ENCODE measurements at places on chromosomes 7 and 10. TPM values are rescaled to one million over a fixed set of nuclear protein-coding genes. Genes with fewer than 3 reads are reported as not detected.

DNA sequence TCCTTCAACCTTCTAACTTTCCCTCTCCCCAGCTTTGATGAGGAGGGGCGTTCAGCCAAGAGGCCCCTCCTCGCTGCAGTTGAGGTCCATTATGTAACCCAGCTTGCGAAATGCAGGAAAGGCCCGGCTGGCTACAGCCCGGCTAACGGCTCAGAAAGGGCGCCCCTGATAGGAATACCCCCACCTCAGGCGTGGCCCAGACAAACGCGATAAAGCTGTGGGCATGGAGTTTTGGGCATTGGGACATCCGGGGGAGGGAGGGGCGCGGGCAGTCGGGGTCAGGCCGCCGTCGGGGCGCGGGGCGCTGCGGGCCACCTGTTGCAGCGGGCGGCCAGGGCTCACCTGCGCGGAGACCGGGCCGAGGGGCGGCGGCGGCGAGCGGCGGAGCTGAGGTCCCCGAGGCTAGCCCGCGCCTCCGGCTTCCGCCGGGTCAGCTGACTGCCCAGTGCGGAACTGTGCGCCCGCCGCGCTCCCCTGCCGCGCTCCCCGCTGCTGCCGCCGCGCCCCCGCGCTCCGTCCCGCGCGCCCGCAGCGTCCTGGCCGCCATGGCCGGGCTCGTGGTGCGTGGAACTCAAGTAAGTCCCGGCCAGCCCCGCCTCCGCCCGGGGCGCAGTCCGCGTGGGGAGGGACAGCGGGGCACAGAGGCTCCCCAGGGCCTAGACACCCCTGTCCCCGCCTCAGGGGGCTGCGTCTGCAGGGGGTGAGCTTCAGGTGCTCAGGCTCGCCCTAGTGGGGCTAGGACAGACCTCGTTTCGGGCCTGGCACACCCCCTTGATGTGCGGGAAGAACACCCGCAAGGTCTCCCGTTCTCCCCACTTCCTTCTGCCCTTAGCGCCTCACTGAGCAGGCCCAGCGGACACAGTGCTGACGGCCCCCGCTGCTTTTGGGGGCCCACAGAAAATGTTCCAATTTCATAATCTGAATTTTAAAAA, at the start of gene LRMDA:
TSS of gene LRMDA (plus strand) at position 445 of the 932 bp plus-strand sequence.
- H3K36me3 ChIP-seq: no peaks in the 10 kb centered on the region
- peaks cover 7% of the 10 kb centered on the region for H3K4me1 ChIP-seq
- no peak within 1 kb of the TSS for H3K4me3 ChIP-seq
- no peak within 1 kb of the TSS for H3K27ac ChIP-seq
- H3K27me3 ChIP-seq: peaks cover 53% of the 10 kb centered on the region

GRCh38 chr10:89783406-89783805, 82.0 kb downstream of the KIF20B start:
- H3K36me3 ChIP-seq: peaks cover 18% of the 10 kb centered on the region
- no peaks in the 10 kb centered on the region for H3K4me1 ChIP-seq
- no peak overlapping the region for H3K4me3 ChIP-seq

The IPMK gene
- total RNA-seq: 6.7 TPM

The MBL2 gene
- not detected for total RNA-seq

DNA sequence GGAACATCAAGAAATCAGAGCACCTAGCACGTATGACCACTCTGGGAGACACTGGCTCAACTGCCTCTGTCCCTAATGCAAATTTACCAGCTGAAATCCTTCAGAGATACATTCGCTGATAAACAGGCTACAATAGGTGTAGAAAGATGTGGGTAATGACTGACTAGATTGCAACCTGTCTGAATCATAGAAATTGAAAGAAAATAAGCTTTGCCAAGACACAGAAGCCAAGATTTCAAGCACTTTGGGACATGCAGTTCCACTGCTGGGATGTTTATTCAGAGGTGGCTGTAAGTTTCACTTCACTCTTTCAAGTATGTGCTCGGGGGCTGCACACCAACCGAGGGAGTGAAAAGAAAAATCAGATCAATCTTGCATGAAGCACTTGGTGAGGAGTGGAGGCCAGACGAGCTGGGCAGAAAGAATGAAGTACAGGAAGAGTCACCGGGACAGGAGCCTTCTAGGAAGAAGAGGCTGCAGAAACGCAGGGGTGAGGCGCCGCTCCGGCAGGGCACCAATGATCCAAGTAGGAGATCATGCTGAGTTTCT, 276.7 kb downstream of the PARD3 start:
- H3K27ac ChIP-seq: no peak overlapping the region
- no peaks in the 10 kb centered on the region for H3K36me3 ChIP-seq
- no peaks in the 10 kb centered on the region for H3K27me3 ChIP-seq
- peaks cover 15% of the 10 kb centered on the region for H3K4me1 ChIP-seq

- H3K27ac ChIP-seq: no peak overlapping the region
- no peaks in the 10 kb centered on the region for H3K36me3 ChIP-seq
- H3K4me1 ChIP-seq: peaks cover 2% of the 10 kb centered on the region
- no peak overlapping the region for H3K4me3 ChIP-seq
These were observed 5.8 kb downstream of the DKK1 start for GRCh38 chr10:52319926-52320325.

The ASIC3 gene
- 1.2 TPM for total RNA-seq

DNA sequence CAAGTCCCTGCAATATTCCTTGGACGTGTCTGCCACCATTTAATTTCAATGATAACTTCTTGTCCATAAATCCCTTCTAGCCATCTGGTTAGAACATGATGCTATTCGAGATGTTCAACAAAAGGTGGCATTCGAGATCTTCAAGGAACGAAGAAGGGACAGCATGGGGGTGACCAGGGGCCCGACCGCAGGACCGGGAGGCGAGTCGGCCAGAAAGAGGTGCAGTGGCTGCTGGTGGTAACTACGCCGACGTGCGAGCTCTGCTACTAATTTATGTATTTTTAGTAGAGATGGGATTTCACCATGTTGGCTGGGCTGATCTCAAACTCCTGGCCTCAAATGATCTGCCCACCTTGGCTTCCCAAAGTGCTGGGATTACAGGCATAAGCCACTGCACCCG, 4.7 kb downstream of the OPTN start:
- no peak for DNase-seq
- no peak overlapping the region for H3K27ac ChIP-seq
- peaks cover 24% of the 10 kb centered on the region for H3K4me1 ChIP-seq
- H3K4me3 ChIP-seq: no peak overlapping the region
- H3K36me3 ChIP-seq: peaks cover 24% of the 10 kb centered on the region

DNA sequence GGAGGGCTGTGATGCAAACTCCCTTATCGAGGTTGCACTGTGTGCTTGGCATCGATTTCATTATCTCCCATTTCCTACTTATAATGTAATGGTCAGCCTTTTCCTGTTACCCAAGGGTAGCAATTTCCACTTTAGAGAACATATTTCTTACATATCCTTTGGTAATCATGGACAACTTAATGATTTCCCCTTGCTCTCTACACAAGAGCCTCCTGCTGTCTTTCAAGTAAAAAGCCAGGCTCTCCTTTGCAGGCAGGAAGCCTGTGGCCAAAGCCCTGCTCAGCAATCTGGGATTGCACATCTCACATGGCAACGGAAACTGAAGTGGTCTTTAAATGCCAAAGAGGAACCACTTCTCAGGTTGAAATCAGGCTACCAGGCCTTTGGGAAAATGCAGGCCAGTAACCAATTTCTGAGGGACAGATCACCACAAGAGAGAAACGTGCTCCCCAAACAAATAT, 86.7 kb upstream of the IKZF1 start:
- DNase-seq: no peak
- H3K27ac ChIP-seq: no peak overlapping the region
- no peaks in the 10 kb centered on the region for H3K27me3 ChIP-seq
- H3K36me3 ChIP-seq: peaks cover 2% of the 10 kb centered on the region

DNA sequence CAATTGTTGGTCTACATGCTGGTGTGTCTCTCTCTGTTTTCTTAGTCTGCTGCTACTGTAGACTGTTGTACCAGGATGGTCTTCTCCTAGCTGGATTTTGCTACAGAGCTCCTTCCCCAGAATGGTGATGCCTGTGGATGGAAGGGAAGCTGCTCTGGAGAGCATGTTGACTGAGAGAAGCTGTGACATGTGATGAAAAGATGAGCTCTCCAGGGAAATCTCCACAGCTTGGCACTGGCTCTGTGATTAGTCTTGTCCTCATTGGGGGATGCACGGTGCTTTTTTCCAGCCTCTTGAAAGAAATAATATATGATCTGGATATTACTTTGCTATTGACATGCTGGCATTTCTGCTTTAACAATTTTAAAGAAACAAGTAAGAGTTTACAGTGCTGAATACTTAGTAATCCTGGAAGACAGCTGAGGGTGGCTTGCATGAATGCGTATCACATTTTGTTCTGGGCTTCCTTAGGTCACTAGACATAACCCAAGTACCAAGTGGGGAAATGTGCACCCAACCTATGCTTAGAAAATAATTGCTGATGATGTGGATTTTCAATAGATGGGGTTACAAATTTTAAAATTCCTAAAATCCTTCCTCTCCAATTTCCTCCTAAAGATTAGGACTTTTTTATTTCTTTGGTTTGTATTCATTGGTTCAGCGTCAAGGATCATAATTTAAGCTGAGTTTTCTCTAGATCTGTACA, 849.7 kb downstream of the KCNMA1 start:
- no peak for DNase-seq
- H3K36me3 ChIP-seq: no peaks in the 10 kb centered on the region
- peaks cover 2% of the 10 kb centered on the region for H3K4me1 ChIP-seq
- no peak overlapping the region for H3K27ac ChIP-seq
- no peak overlapping the region for H3K4me3 ChIP-seq

DNA sequence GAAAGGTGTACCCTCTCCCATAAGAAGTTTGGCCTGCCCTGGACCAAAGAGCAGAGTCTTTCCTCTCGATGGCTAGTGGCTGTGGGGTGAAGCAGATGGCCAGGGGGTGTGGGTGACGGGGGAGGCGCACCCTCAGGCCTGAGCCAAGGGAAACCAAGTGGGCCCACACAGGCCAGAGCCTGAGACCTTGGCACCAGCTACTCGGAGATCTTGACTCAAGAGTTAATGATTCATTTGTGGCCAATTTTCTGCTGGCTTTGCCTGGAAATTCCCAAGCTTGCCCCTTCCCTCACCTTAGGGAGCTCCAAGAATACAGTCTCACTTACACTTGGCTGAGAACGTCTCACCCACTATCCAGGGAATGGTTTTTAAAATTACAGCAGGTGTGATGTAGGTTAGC, 42.7 kb downstream of the ZMIZ1 start:
- H3K4me1 ChIP-seq: peaks cover 9% of the 10 kb centered on the region
- no peak for DNase-seq
- H3K27ac ChIP-seq: no peak overlapping the region
- H3K27me3 ChIP-seq: peaks cover 18% of the 10 kb centered on the region

- peaks cover 3% of the 10 kb centered on the region for H3K27me3 ChIP-seq
- no peak overlapping the region for H3K4me3 ChIP-seq
- H3K4me1 ChIP-seq: no peaks in the 10 kb centered on the region
- no peak for DNase-seq
These were observed 13.4 kb downstream of the MBL2 start for GRCh38 chr10:52759154-52759553.

DNA sequence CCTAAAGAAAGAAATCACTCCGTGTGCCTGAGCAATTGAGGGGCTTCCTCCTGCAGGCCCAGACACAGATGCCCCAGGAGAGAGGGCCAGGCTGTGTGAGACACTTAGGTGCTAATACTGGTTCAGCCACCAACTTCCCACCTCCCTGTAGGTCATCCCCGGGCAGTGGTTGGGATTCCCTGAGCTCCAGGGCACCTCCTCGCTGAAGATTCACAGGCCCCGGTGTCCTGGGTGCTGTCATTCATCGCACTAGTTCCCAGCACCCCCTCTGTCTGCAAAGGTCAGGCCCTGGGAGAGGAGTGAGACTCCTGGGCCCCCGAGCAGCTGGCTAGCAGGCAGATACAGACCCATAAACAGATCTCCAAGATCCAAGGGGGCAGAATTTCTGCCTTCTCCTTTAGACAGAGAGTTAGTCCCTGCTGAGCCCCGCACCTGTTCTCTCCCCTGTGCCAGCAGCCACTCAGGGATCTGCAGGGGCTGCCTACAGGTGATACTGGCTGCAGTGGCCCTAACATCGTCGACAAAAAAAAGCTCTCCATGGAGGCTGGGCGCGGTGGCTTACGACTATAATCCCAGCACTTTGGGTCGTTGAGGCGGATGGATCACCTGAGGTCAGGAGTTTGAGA, 38.2 kb upstream of the GTF2I start:
- H3K27ac ChIP-seq: no peak overlapping the region
- H3K36me3 ChIP-seq: no peaks in the 10 kb centered on the region
- no peaks in the 10 kb centered on the region for H3K27me3 ChIP-seq
- DNase-seq: no peak
- H3K4me1 ChIP-seq: peaks cover 26% of the 10 kb centered on the region
- H3K4me3 ChIP-seq: no peak overlapping the region

GRCh38 chr10:1123972-1124371, 67.8 kb downstream of the WDR37 start:
- H3K4me1 ChIP-seq: peaks cover 4% of the 10 kb centered on the region
- peaks cover 91% of the 10 kb centered on the region for H3K36me3 ChIP-seq
- H3K4me3 ChIP-seq: no peak overlapping the region
- no peaks in the 10 kb centered on the region for H3K27me3 ChIP-seq

- no peak overlapping the region for H3K27ac ChIP-seq
- no peaks in the 10 kb centered on the region for H3K4me1 ChIP-seq
- H3K36me3 ChIP-seq: no peaks in the 10 kb centered on the region
These were observed 125.3 kb upstream of the SGCE start for GRCh38 chr7:94781236-94781635.

DNA sequence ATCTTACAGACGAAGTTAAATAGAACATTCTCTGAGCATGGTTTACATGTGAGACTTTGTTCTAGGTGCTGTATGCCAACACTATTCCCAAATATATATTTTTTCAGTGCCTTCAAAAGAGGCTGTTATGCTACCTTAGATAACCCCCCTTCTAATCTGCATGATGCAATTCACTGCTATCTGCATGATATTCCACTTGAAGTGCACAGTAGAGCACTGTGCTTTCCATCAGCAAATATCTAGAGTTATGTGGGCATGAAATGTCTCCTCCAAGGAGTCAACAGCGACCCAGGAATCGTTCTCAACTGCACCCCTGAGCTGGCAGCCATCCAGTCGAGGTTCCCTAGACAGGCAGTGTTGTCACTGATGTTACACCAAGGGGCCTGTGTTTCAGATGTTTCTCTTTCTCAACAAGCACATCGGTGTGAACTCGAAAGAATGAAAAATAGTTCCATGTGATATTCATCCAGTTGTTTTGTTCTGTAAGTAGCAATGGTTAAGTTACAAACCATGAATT, 88.3 kb downstream of the PDE1C start:
- no peaks in the 10 kb centered on the region for H3K4me1 ChIP-seq
- H3K36me3 ChIP-seq: no peaks in the 10 kb centered on the region
- DNase-seq: no peak

The SDK1 gene
- 0.32 TPM for total RNA-seq

- H3K4me1 ChIP-seq: no peaks in the 10 kb centered on the region
- H3K4me3 ChIP-seq: no peak overlapping the region
- H3K27me3 ChIP-seq: peaks cover 4% of the 10 kb centered on the region
- H3K27ac ChIP-seq: no peak overlapping the region
These were observed 55.9 kb upstream of the MYL10 start for GRCh38 chr7:101684983-101685330.

The FGL2 gene
- 5.7 TPM for total RNA-seq

The KLF14 gene
- 0.10 TPM for total RNA-seq

DNA sequence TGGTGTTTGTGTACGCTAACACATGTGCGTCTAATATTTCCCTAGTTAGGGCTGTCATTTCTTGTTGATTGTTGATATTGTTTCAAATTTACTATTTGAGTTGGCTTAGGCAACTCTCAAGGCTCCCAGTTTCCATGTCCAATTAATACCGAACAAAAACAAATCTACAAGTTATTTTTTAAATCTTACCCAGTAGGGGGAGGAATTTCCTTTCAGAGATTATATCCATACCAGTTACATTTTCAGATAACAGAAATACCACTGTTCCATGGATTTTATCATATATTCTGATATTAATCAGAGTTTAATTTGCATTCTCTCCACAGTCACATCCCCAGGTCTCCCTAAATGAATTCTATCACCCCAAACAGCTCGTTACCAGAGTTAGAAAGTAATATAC, 7.2 kb upstream of the AKR1B10 start:
- no peaks in the 10 kb centered on the region for H3K36me3 ChIP-seq
- no peak for DNase-seq
- no peak overlapping the region for H3K4me3 ChIP-seq
- no peak overlapping the region for H3K27ac ChIP-seq
